ENCODE measurements at places on chromosomes 2 and 18. TPM values are rescaled to one million over a fixed set of nuclear protein-coding genes. Genes with fewer than 3 reads are reported as not detected.
A peak's percentile ranks its signal among the peaks of the same experiment; 100 is the strongest.

- H3K4me1 ChIP-seq: no peaks in the 10 kb centered on the region
- no peak for DNase-seq
- H3K27ac ChIP-seq: no peak overlapping the region
- H3K36me3 ChIP-seq: no peaks in the 10 kb centered on the region
- H3K27me3 ChIP-seq: no peaks in the 10 kb centered on the region
These were observed 78.8 kb downstream of the ZNF804A start for GRCh38 chr2:184677171-184677570.

- H3K4me1 ChIP-seq: no peaks in the 10 kb centered on the region
- no peak for DNase-seq
- H3K27ac ChIP-seq: no peak overlapping the region
- no peak overlapping the region for H3K4me3 ChIP-seq
- no peaks in the 10 kb centered on the region for H3K36me3 ChIP-seq
These were observed 55.2 kb upstream of the UGP2 start for GRCh38 chr2:63786471-63786870.

DNA sequence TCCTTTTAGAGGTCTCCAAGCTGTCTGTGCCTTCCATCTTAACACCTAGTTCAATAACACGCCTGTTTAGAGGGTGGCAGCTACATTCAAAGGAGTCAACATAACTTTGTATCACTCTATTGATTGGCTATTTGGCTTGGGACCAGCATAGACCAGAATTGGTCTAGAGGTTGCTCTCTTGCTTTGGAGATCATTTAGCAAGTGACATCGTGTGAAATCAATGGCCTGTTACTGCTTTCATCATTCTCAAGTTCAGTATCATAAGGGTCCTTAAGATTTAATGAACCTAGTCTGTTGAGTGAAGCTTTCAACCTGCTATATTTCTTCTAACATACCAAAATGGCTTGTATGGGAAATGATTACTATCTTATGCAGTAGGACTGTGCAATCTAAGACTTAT lies 768.2 kb downstream of the NRXN1 start:
- DNase-seq: no peak
- no peaks in the 10 kb centered on the region for H3K36me3 ChIP-seq
- H3K27ac ChIP-seq: no peak overlapping the region
- H3K27me3 ChIP-seq: no peaks in the 10 kb centered on the region
- H3K4me3 ChIP-seq: no peak overlapping the region
- no peaks in the 10 kb centered on the region for H3K4me1 ChIP-seq

- H3K4me3 ChIP-seq: no peak overlapping the region
- H3K27ac ChIP-seq: no peak overlapping the region
- H3K4me1 ChIP-seq: peaks cover 8% of the 10 kb centered on the region
- H3K36me3 ChIP-seq: no peaks in the 10 kb centered on the region
- DNase-seq: no peak
- peaks cover 7% of the 10 kb centered on the region for H3K27me3 ChIP-seq
These were observed 126.9 kb upstream of the CTAGE1 start for GRCh38 chr18:22544626-22545025.

GRCh38 chr2:30448866-30449265 lies 1.8 kb downstream of the LCLAT1 start:
- DNase-seq: no peak
- no peaks in the 10 kb centered on the region for H3K27me3 ChIP-seq
- H3K36me3 ChIP-seq: no peaks in the 10 kb centered on the region
- no peak overlapping the region for H3K27ac ChIP-seq

GRCh38 chr18:46098616-46098933 lies 479 bp upstream of the ATP5F1A start:
- peak overlapping the region; percentile 95 for H3K4me3 ChIP-seq
- no peak for DNase-seq
- no peaks in the 10 kb centered on the region for H3K27me3 ChIP-seq
- peak overlapping the region; percentile 94 for H3K27ac ChIP-seq

DNA sequence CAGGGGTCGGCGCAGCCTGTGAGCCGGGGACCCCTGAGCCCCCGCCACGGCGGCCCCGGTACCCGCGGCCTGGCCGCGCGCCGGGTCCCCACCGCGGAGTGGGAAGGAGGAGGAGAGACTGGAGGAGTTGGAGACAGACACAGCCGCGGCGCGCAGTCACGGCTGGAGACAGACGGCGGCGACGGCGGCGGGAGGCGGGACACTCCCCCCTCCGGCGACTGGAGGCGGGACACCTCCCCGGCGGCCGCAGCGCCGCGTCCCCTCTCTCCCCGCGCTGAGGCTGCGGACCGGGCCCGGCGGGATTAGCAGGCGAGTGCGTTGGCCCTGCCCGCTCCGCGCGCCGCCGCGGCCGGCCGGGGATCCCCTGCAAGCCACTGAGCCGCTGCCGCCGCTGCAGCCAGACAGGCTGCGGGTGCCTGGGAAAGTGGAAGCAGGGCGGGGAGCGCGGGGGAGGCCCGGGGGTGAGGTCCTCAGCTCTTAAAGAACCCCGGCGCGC lies 1.0 kb upstream of the LDLRAD4 start:
- no peaks in the 10 kb centered on the region for H3K27me3 ChIP-seq
- H3K4me1 ChIP-seq: peaks cover 71% of the 10 kb centered on the region
- peak overlapping the region; percentile 66 for H3K4me3 ChIP-seq

- no peaks in the 10 kb centered on the region for H3K27me3 ChIP-seq
- H3K27ac ChIP-seq: no peak overlapping the region
- DNase-seq: no peak
These were observed 409.3 kb upstream of the KCNH7 start for GRCh38 chr2:163247847-163248220.

DNA sequence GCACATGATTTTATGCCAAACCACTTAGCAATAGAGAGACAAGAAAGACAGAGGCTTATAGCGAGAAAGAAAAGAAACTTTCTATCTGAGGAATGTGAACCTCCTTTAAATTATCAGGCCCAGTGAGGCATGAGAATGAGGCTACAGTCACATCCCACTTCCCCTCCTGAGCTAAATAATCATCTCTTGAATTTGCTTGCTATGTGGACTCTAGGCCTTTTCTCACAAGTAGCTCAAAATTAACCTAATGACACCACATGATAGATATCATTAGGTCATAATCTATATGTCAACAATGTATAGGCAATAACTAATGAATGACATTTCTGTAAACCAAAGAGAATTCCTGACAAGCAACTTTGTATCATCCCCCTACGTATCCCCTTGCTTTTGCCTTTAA lies 301.5 kb upstream of the MGAT5 start:
- H3K36me3 ChIP-seq: no peaks in the 10 kb centered on the region
- no peak for DNase-seq
- peaks cover 6% of the 10 kb centered on the region for H3K27me3 ChIP-seq

GRCh38 chr18:50401888-50402287 lies 27.0 kb downstream of the SKA1 start:
- H3K4me1 ChIP-seq: peaks cover 66% of the 10 kb centered on the region
- no peaks in the 10 kb centered on the region for H3K36me3 ChIP-seq
- peak overlapping the region; percentile 42 for H3K4me3 ChIP-seq
- peak; percentile 77 for DNase-seq

- H3K27ac ChIP-seq: no peak overlapping the region
- no peak overlapping the region for H3K4me3 ChIP-seq
- no peak for DNase-seq
- H3K36me3 ChIP-seq: no peaks in the 10 kb centered on the region
- H3K27me3 ChIP-seq: 0 out of 2 replicates have a peak, but pooled peaks cover under 1% of the 10 kb centered on the region
- H3K4me1 ChIP-seq: peaks cover 16% of the 10 kb centered on the region
These were observed 5.9 kb upstream of the FHL2 start for GRCh38 chr2:105404736-105405135.

GRCh38 chr2:154758871-154759270 lies 60.4 kb downstream of the KCNJ3 start:
- no peaks in the 10 kb centered on the region for H3K36me3 ChIP-seq
- no peak overlapping the region for H3K27ac ChIP-seq
- H3K4me3 ChIP-seq: no peak overlapping the region
- DNase-seq: no peak

DNA sequence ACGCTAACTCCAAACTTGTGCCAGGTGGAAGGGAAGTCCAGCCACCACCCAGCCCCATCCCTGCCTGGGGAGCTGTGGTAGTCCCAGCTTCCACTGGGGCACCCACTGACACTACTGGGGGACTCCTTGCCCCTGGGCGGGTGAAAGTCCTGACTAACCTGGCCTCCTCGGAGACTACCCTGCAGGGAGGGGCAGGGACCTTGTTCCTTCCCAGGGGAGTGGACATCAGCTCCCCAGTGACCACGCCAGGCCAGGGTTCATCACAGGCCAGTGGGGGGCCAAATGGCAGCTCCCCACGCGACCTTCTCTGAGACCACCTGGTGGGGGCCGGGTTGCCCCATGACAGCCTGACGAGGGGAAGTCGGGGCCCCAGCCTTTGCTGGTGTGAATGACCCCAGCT lies 420.0 kb upstream of the SALL3 start:
- no peak for DNase-seq
- H3K4me1 ChIP-seq: no peaks in the 10 kb centered on the region
- no peaks in the 10 kb centered on the region for H3K36me3 ChIP-seq
- H3K27me3 ChIP-seq: peaks cover 9% of the 10 kb centered on the region

DNA sequence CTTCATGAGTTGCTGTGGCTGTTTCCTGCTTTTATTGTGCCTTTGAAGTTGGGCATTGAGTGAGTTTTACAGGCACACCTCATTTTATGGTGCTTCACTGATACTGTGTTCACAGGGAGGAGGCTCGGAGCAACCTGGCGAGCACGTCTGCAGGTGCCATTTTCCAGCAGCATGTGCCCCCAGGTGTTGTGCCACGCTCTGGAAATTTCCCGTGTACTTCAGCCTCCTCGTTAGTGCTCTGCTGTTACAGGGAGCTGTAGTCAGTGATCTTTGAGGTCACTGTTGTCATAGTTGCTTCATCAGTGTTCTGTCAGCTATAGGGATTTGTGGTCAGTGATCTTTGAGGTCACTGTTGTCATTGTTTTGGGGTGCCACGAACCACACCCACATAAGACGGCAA lies 20.1 kb downstream of the CTDP1 start:
- H3K27ac ChIP-seq: no peak overlapping the region
- DNase-seq: no peak
- H3K36me3 ChIP-seq: peaks cover 18% of the 10 kb centered on the region
- no peaks in the 10 kb centered on the region for H3K27me3 ChIP-seq

DNA sequence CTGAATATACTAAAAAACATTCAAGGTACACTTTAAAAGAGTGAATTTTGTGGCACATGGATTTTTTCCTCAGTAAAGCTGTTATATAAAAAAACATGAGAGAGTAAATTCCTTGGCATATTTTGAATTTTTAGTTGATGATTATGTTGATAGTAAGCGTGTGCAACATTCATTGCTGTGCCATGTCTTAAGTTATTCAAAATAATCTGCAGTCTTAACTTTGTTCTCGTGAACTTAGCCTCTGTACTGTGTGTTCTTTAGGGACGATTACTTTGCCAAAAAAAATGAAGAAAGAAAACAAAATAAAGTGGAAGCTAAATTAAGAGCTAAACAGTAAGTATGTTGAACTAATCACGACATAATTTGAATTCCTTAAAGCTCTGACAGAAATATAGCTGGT lies 9.6 kb downstream of the SSB start:
- no peak for DNase-seq
- H3K4me3 ChIP-seq: no peak overlapping the region
- no peaks in the 10 kb centered on the region for H3K27me3 ChIP-seq
- peaks cover 78% of the 10 kb centered on the region for H3K36me3 ChIP-seq
- no peak overlapping the region for H3K27ac ChIP-seq

DNA sequence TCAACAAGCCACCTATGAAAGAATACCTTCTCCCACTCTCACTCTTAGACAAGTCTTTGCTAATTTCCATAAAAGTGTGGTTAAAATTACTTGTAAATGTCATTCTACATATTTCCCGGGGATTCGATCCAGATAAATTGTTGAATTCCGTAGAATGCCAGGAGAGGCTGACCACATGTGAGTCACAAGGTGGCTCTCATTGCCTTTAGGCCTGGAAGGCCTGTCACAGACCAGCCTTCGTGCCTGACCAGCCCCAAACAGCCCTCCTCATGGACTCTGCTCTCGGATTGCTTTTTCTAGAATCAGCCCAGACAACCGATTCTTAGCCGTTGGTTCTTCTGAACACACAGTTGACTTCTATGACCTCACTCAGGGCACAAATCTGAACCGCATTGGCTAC lies 86.0 kb downstream of the RTN4 start:
- H3K27ac ChIP-seq: no peak overlapping the region
- H3K27me3 ChIP-seq: no peaks in the 10 kb centered on the region
- H3K36me3 ChIP-seq: peaks cover 2% of the 10 kb centered on the region
- no peak for DNase-seq

DNA sequence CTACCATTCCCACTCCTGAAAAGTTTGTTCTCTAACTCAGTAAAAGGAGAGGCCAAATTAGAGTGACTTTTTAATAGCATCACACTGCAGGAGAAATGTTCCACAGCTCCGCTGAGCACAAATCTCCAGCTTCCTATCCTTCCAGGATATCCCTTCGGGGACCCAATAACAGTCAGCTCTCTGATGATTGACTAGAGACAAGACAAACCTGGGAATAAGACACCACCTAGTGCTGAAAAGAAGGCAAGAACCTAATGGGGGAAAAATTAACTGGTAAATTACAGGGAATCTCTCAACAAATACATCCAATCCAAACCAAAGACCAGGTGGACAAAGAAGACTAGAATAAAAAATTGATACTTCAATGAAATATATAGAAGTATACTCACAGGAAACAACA lies 977.1 kb upstream of the SOX11 start:
- H3K36me3 ChIP-seq: no peaks in the 10 kb centered on the region
- DNase-seq: no peak
- H3K27me3 ChIP-seq: no peaks in the 10 kb centered on the region
- no peak overlapping the region for H3K27ac ChIP-seq
- no peak overlapping the region for H3K4me3 ChIP-seq

DNA sequence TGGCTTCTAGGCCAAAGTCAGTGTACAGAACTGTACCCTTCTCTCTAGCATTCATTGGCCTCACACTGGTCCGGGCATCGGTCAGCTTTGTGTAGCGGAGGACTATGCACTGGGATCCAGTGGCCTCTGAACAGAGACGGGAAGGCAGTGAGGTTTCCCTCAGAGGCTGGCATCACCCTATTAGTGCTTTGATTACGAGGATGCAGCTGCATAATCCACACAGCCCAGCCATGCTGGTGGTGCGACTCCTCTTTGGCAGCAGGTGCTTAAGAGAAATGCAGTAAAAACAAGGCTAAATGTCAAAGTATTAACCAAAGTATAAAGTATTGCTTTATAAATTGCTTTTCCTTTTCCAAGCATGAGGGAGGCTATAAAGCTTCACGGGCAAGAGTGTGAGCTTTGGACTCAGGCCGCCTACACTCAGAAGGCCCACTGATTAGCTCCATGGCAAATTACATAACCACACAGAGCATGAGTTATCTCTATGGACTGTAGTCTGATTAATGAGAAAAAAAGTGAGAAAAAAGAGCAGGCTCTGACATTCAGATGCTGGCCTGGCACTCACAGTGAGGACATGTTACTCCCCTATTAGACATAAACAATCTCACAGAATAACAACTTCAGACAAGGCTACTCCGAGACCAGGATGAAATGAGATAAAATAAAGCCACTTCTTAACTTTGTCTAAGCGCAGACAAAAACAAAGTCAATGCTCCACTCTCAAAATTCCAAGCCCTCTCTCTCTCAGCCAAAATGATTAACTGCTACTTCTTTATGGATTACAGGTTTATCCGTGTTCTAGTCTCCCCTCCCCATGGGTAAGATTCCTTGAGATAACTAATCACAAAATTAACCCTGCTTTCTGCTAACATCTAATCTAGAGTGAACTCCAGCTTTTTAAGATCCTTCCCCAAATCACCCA lies 6.4 kb upstream of the CRYGC start:
- DNase-seq: peak; percentile 80
- H3K27me3 ChIP-seq: no peaks in the 10 kb centered on the region
- H3K27ac ChIP-seq: peak overlapping the region; percentile 24
- no peaks in the 10 kb centered on the region for H3K36me3 ChIP-seq
- no peak overlapping the region for H3K4me3 ChIP-seq

UPP2 gene
- 0.28 TPM for polyA plus RNA-seq

COLEC11 gene
- polyA plus RNA-seq: 1.5 TPM

PSD4 gene
- polyA plus RNA-seq: 5.8 TPM

ANO7 gene
- polyA plus RNA-seq: 4.9 TPM

TSPYL6 gene
- 0.03 TPM for polyA plus RNA-seq

All from HepG2 (cell line).